Natural killer cell (primary cell): ENCODE measurements at places on chromosomes 7 and 10. TPM values are rescaled to one million over a fixed set of nuclear protein-coding genes. Genes with fewer than 3 reads are reported as not detected.

PHKG1 gene
- 5.6 TPM for total RNA-seq

SLC26A3 gene
- total RNA-seq, result not detected

DNA sequence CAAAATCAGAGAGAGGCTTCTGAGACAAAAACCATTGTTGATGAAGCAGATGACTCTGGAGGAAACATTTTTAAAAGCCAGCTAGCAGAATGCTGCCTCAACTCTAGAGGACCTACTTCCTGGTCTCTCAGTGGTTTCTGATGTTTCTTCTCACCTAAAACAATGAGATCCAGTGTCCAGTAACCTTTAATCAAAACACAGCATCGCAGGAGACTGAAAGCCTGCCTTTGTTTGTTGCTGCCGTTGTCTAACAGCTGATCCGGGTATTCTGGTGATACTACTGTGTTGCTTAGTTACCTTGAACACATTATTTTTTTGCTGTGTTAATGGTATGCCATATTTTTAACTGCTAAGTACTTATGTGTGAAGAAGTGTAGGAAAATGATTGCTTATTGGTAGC lies 70.9 kb downstream of the WIPF3 start:
- DNase-seq, result no peak

DNA sequence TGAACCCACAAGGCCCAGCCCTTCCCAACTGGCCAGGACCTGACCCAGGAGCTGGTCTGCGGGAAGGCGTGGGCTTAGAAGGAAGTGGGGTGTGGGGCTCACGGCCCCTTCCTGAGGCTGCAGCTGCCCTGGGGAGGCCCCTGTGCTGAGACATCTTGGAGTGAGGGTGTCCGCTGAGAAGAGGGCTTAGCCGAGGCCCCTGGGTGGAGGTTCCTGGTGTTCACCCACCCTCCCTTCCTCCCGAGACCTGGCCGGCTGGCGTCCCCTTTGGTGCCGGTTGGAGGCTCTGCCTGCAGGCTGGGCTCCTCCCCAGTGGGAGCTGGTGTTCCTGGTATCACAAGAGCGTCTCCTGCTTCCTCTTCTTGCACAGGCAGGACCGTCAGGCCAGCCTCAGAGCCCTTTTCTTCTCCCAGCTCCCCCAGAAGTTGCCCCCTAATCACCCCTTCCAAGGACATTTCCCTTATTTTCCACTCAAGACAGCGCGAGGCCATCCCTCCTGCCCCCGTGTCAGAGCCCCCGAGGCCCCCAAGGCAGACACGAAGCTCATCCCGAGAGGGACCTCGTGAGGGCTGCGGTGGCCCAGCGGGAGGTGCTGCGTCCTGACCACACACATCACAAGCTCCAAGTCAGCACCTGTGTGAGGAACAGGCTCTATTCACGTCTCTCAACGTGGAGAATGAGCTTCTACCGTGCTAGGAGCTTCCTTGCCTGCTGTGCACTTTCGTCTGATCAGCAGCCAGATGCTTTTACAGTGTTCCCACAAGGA lies 25.1 kb upstream of the FAM20C start:
- no peak for DNase-seq

ZNF117 gene
- 12.7 TPM for total RNA-seq

MYOZ1 gene
- total RNA-seq, result not detected

GRCh38 chr7:50262916-50263690 lies 41.4 kb upstream of the IKZF1 start:
- DNase-seq, result no peak

DNA sequence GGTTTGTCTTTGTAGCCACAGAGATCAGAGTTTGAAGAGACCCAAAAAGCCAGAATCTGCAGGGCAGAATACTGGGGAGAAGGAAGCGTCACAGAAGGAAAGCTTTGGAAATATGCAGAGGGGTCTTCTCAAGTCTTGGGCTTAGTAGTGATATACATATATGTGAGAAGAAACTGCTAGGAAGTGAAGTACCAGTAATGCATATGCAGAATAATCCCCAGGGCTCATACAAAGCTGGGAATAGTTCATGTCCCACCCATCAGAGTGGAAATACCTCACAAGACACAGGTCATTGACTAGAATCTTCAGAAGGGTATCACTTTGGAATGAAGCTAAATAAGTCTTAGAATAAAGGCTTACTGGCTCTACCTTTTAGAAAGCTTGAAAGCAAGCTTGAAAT lies 39.6 kb downstream of the C10orf71 start:
- no peak for DNase-seq

PCLO gene
- not detected for total RNA-seq

TAS2R41 gene
- not detected for total RNA-seq
